ENCODE measurements at places on chromosomes 6 and 20.
A peak's percentile ranks its signal among the peaks of the same experiment; 100 is the strongest.

- DNase-seq = no peak
Observed at GRCh38 chr6:166523782-166524559, 62.5 kb downstream of the RAMACL start.

- peak; percentile 100 for DNase-seq
Observed at GRCh38 chr6:134422426-134423231, 104.7 kb upstream of the SGK1 start.

DNA sequence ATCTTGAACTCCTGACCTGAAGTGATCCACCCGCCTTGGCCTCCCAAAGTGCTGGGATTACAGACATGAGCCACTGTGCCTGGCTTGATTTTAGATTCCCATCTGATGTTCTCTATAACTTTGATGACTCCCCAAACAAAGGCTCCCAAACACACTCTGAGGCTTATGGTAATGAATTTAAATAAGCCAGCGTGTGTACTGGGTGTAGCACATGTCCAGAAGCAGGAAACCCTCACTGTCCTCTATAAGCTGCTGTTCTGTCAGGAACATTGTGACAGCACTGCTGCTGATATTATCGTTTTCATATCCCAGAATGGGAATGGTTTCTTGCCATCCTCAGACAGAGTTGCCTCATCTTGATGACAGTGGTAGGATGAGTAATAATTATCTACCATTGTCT, 54.1 kb upstream of the SALL4 start:
- no peak for DNase-seq

- peak; percentile 73 for DNase-seq
Observed at GRCh38 chr6:42532038-42532669, 31.7 kb upstream of the UBR2 start.

- no peak for DNase-seq
Observed at GRCh38 chr6:11963756-11964500, 48.2 kb upstream of the HIVEP1 start.

DNA sequence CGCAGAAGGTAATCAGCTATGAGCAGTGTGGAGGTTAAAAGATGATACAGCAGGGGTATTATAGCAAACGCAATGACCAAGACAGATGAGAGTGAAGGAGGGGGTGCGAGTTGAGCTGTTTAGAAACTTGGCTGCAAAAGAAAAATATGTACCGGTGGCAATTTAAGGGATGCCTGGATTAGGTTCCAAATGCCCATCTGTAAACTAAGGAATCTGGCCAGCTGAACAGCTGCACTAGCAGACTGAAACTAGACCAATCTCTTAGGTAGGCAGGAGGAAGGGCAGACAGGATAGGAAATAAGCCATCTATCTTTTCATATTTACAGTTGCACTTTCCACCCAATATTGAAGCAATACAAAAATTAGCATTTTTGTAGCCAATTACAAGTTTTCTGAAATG, 407.6 kb downstream of the HTR1B start:
- no peak for DNase-seq

GRCh38 chr6:108872141-108872557, 23.9 kb downstream of the ARMC2 start:
- DNase-seq = no peak

DNA sequence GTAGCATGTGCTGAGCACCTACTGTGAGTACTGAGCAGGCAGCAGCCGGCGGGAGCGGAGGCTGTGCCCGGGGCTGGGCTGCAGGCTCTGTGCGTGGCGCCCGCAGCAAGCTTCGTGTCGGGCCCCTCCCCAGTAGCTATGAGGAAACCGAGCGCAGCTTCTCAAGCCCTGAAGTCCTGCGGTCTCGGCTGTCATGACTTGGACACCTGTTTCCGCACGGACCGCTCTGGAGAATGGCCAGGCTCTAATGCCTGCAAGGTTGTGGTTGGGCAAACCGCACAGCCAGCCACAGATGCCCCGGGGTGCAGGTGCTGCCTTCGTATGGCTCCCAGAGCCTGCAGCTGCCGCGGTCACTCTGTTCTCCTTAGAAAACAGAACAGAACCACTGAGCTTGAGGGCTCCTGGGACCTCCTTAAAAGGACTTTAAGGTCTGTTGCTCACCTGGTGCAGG, 33.7 kb downstream of the PYGB start:
- DNase-seq = no peak

DNA sequence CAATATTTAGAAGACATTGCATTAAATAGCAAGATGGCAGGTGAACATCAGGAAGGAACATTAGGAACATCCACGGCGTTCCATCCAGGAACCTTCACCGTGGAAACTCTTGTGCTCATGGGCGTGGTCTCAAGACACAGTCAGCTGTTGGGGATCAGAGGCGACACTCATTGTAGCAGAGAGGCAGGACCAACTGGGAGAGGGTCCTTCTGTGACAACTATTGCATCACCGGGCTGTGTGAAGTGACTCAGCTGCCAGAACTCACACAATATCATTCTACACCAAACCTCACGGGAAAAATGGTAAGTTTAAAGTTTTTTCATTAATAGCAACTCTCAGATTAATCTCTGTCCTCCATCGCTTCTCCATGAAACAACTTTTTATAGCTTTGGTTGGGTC, 334.8 kb upstream of the SULF2 start:
- no peak for DNase-seq

DNA sequence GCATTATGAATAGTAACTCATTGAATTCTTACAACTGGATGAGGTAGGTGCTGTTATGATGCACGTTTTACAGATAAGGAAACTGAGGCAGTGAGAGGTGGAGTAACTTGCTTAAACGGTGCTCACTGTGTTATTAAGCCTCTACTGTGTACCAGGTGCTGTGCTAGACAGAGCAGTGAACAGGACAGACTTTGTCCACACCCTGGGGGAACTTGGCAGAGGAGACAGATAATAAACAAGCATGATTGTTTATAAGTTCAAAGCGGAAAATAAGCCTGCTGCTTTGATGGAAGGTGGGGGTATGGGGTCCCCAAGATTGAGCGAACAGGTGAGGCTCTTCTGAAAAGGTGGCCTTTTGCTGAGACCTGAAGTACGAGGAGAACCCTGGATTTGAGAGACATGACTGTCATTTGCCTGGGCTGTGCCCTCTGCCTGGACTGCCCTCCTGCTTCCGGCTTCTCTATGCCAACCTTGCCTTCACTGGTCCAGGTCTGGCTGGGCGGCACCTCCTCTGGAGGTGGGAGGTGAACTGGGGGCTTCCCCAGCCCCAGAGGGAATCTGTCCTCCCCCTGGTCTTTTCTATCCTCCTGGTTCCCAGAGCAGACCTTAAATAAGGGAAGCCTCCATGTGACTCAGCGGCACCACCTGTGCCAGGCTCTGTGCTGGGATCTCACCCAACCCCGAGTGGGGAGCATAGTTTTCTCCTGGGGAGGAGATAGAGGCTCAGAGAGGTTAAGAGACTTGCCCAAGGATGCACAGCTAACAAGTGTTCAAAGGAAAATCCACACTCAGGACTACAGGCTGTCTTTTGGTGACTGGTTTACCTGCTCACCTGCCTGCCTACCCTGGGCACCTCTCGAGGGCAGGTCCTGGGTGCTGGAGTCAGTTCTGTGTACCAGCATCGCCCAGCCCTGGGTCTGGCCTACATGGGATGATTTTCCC, 59.1 kb downstream of the CEBPB start:
- no peak for DNase-seq

DNA sequence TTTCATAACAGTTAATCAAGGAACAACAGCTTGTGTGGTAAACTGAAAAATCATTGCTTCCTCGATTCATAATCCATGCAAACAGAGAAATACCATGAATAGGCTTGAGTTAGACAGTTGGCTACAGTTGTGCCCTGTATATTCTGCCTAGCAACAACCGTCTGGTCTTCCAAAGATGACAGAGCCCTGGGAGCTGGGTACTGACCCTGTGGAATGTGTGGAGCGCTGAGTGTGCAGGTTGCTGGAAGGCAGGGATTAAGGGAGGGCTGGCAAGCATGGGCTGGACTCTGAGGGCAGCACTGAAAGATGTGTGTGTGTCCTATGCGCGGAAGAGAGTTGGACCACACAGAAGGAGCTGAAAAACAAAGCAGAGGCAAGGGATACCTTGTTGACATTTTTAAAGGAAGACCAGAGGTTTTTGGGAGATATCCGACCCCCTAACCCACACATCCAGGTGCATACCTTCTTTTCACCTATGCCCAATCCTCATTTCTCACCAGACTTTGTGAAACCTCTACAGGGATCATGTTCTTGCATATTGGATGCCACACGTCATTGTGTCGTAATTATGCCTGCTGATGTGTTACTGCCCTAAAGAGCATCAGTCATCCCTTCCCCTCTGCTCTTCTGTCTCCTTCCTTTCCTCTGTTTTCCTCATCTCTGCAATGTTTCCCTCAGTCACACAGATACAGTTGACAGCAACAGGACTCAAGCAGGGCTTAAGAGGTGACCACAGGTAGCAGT, 58.2 kb upstream of the VGLL2 start:
- no peak for DNase-seq

- DNase-seq = peak; percentile 96
Observed at GRCh38 chr6:158642097-158642601, 2.4 kb downstream of the DYNLT1 start.

- no peak for DNase-seq
Observed at GRCh38 chr20:61340157-61340556, 88.1 kb downstream of the CDH4 start.
